ENCODE measurements at places on chromosomes 5 and 9. TPM values are rescaled to one million over a fixed set of nuclear protein-coding genes. Genes with fewer than 3 reads are reported as not detected.
A peak's percentile ranks its signal among the peaks of the same experiment; 100 is the strongest.

GRCh38 chr5:75510836-75511434 is 494 bp downstream of the CERT1 start:
- H3K27me3 ChIP-seq = no peaks in the 10 kb centered on the region
- H3K36me3 ChIP-seq = no peaks in the 10 kb centered on the region
- peak overlapping the region; percentile 76 for H3K4me3 ChIP-seq
- H3K4me1 ChIP-seq = peaks cover 29% of the 10 kb centered on the region

- no peak overlapping the region for H3K4me3 ChIP-seq
- H3K27me3 ChIP-seq = no peaks in the 10 kb centered on the region
- H3K36me3 ChIP-seq = no peaks in the 10 kb centered on the region
- DNase-seq = peak; percentile 43
- peak overlapping the region; percentile 80 for H3K27ac ChIP-seq
- peaks cover 23% of the 10 kb centered on the region for H3K4me1 ChIP-seq
These were observed 24.8 kb upstream of the ALDH1A1 start for GRCh38 chr9:72977670-72978069.

DNA sequence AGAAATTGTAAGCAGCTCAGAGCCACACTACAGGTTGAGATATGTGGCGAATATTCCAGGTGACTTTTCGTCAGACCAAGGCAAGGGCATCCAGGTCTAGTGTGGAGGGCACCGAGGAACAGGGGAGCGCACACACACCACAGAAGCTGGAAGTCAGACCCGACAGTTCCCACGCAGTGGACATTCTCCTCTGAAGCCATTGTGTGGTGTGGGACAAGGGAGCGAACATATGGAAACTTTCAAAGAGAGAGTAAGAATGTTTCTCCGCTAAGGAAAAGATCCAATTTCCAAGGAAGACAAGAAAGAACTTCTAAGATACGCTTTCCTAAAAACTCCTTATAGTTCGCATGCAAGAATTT is 141.4 kb upstream of the OTULINL start:
- no peak for DNase-seq
- no peaks in the 10 kb centered on the region for H3K36me3 ChIP-seq
- no peak overlapping the region for H3K4me3 ChIP-seq
- peak overlapping the region; percentile 16 for H3K27ac ChIP-seq

The PDCD1LG2 gene
- total RNA-seq = 0.78 TPM

The GPBP1 gene
- 109 TPM for total RNA-seq

The IL9 gene
- not detected for total RNA-seq
